ENCODE measurements at places on chromosomes 2 and 18.

DNA sequence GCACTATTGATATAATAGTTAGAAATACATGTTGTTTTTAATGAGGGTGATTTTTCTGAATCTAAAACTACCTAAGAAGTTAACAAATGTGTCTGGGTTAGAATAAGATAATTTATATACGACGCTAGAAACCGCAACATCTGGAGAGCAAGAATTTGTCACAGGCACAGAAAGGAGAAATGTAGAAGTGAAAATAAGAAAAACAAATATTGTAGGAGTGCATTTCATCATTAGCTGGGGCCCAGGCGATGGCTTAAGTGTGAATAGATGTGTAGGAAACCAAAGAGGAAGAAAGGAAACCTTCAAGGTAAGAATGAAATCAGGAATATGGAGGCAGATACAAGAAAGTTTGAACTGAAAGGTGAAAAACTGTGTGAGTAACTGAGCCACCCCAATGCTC lies 90.3 kb downstream of the LRP2 start:
- DNase-seq: no peak

DNA sequence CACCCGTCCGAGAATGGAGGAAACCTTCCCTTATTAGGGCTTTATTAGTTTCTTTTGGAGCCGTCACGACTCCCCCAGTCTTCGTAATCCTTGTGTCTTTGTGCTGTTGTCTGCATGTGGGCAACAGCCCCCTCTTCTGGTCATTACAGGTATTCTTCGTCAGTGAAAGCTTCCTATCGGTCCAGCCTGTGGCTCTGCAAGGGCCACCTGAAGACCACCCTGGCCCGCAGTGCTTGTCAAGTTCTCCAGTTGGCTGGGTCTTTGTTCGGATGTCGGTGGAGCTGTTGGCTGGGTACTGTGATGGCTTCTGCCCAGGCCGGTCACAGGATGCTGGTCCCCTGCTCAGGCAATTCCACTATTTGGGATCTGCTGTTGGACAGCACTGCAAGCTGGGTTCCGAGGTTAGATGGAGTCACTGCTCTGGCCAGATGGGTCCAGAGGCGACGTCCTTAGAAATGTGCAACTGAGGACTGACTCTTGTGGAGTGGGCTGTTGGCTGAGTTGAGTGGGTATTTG lies 19.2 kb downstream of the E2F6 start:
- DNase-seq: peak; percentile 63

DNA sequence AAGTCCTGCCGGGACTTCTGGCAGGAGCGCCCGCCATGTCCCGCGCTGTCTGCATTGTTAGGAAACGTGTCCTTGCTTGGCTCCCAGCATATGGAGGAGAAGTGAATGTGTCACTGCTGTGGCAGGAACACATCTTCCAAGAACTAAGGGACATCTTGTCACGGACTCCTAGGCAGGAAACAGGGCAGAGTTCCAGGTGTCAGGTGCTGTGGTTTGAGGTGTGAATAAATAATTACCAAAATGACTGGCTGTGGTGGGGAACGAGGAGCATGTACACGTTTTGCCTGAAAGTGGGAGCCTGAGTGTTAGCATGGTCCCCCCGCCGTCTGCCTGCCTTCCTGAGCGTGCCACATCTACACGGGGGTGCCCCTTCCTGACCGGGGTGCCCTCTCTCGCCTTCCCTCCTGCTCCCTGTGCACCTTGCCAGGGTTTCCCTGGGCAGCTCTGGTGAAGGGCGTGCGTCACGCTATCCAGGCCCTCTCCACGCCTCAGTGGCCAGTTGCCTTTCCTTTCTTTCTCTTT lies 237.5 kb downstream of the LDLRAD4 start:
- peak; percentile 52 for DNase-seq

DNA sequence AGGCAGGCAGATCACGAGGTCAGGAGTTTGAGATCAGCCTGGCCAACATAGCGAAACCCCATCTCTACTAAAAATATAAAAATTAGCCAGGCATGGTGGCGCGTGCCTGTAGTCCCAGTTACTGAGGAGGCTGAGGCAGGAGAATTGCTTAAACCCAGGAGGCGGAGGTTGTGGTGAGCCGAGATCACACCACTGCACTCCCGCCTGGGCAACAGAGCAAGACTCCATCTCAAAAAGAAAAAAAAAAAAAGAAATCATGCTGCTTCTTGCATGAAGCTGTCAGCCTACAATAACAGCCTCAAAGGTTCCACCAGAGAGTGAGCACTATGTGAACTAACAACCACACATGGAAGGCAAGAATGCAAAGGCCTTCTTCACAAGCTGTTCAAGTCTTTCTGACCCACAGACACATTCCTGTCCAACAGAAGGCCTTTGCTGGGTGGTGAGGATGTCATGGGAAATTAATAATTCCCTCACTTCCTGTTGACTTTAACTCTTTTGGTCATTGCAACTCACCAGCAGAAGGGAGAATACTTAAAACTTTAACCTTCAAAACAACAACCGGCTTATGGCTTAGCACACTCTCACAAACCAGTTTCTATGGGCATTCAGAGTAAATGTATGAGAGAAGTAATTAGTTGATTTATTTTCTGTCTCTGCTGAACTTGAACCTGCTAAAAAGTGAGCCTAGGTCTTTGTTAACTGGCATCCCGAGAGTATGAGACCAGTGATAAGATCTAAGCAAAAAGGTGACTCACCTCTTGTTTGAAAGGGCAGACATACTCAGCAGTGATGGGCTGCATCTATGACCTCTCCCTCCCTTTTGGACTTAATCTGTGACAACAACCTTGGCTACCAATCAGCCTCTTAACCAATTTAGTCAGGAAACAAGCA lies 11.8 kb downstream of the PLEKHM3 start:
- DNase-seq: peak; percentile 11

DNA sequence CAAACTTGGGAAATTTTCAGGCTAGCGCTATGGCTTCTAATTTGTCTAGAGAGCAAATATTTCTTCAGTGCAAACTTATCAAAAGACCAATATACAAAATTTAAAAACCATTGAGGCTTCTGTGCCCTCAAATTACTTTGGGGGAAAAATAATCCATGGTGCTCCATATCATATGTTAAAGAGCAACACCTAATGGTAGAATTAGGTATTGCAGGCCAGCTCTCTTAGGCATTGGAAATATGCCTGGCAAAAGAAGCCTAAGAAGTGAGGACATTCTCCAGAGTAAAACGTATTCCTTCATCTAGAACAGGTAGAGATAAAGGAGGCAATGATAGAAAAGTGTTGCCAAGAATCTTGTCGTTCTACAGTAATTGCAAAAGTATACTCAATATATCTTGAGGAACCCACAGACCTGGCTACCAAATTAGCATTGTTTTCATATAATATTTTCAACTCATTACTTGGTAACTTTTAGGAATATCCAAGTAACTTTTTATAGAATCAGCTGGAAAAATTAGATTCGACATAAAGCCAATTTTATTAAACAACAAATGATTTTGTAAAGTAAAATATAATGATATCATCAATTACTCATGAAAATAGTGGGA lies 401.1 kb downstream of the BCL11A start:
- DNase-seq: no peak

DNA sequence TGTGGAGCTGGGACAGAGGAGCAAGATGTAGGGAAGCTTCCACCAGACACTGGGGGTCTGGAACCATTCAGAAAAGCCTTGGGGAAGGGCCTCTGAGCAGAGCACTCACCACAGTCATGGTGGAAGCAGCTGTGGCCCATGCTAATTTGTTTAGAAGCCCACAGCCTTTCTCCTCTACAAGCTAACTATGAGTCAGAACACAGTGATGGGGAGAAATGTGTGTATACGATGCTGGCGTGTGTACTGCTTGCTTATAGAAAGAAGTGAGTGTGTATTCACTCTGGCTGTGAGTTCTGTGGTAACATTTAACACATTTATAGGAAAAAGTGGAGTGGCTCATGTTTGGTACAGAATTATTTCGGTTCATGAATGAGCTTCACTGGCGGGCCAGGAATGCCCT lies 157.0 kb upstream of the ACAA2 start:
- no peak for DNase-seq

DNA sequence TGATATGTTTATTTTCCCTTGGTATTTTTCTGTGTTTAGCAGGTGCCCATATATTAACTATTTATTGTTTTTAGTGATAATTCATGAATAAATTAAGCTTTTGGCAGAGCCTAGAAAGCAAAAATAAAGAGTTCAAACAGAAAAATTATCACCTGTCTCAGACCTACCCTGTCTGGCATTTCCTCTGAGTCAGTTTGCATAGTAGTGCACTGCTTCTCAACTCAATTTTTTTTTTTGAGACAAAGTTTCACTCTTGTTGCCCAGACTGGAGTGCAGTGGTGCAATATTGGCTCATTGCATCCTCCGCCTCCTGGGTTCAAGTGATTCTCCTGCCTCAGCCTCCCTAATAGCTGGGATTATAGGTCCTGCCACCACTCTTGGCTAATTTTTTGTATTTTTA lies 793.9 kb downstream of the SUCLG1 start:
- no peak for DNase-seq

Measured in CD4-positive, alpha-beta T cell treated with Interleukin-17A for 4 hours (primary cell).